Astrocyte (in vitro differentiated cells and primary cell): ENCODE measurements at places on chromosomes 1 and 21. TPM values are rescaled to one million over a fixed set of nuclear protein-coding genes. Genes with fewer than 3 reads are reported as not detected.

Gene FAM167B
- total RNA-seq: 0.64 and 0.75 TPM in 2 replicates

DNA sequence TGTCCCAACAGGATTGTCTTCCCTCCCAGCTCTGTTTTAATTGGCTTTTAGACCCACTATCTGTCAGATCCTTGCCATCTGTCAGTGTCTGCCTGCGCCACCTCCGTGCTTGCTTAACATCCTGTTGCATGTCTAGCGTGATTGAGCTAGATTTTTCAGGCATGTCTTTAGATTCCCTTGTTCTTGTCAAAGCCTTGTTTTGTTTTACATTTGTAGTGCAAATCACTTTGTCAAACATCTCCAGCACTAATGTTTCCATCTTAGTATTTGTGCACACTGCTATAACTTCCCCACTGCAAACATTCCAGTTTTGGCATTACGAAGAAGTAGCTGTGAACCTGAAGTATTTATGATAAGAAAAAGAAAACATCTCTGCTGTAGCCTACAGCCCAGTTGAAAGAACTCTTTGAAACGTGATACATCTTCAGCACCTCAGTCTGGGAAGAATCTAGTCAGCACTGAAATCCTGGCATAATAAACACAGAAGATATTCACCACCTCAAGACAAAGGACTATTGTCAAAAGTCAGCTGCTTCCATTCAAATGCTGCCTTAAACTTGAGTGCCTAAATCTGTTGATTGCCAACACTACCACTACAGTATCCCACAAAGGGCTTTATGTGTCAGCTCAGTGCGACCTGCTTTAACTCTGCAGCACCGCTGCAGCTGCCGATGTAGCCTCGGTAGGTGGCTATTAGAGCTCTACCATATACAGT is 105.0 kb downstream of the FNBP1L start:
- peak; percentile 82 for DNase-seq

GRCh38 chr1:99441299-99442095 is 177.2 kb downstream of the PLPPR4 start:
- DNase-seq: peak; percentile 84

DNA sequence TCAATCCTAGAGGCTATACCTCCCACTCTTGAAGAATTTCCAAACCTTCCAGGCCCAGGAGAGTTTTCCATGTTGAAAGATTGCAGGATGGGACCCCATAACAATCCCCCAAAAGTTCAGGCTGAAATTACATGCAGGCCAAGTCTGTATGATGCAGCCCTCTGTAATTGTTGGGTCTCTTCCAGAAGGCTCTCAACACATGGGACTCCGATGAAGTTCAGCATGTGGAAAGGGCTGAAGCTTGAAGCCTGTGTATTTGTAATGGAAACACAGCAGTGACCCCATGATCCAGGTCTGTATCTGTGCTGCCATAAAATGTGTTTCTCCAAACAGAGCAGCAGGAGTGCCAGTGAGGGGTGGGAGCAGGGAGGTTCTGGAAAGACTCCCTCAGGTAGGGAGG is 202.5 kb upstream of the LYPLAL1 start:
- no peak for DNase-seq
